Natural killer cell (primary cell): ENCODE measurements at places on chromosomes 6 and 20.

DNA sequence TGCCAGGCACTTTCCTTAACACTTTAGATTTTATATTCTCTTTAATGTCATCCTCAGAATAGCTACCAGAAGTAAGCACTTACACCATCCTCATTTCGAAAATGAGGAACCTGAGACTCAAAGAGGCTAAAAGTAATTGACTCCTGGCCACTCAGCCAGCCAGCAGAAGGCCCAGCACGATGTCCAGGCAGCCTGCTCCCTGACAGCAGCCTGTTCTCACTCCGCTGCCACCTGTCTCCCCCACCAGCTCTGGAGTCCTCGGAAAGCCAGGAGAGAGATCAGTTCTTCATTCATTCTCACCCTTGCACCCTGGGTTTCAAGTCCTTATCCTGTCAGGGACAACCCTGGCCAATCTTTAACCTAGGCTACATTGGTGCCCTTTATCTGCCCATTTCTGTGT is 174.0 kb downstream of the SASH1 start:
- no peak for DNase-seq

- DNase-seq, result no peak
Measured at GRCh38 chr6:13194852-13195251, 133.5 kb downstream of the TBC1D7 start.

DNA sequence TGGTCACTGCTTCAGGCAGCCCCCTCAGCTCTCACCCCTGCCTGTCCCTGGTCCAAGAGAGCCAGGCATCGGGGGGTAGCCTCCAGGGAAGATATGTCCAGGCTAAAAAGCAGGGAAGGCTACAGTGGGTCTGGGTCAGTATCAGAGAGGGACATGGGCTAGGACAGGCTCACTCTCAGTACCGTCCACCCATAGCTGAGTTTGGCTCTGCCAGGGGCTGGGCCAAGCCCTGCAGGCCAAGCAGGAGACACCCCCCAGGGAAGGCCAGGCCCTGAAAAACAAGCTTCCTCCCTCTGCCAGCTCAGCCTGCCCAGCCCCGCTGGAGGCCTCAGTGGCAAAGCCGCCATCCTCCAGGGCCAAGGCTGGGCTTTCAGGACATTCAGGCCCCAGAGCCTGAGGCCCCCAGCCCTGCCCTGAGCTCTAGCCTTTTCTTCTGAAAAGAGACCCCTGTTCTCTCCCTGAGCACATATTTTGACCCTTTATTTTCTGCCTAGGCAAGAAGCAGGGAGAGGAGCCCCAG is 28.6 kb upstream of the TGM2 start:
- DNase-seq, result no peak

- no peak for DNase-seq
Measured at GRCh38 chr6:93418033-93418407, 1.3 kb downstream of the EPHA7 start.

DNA sequence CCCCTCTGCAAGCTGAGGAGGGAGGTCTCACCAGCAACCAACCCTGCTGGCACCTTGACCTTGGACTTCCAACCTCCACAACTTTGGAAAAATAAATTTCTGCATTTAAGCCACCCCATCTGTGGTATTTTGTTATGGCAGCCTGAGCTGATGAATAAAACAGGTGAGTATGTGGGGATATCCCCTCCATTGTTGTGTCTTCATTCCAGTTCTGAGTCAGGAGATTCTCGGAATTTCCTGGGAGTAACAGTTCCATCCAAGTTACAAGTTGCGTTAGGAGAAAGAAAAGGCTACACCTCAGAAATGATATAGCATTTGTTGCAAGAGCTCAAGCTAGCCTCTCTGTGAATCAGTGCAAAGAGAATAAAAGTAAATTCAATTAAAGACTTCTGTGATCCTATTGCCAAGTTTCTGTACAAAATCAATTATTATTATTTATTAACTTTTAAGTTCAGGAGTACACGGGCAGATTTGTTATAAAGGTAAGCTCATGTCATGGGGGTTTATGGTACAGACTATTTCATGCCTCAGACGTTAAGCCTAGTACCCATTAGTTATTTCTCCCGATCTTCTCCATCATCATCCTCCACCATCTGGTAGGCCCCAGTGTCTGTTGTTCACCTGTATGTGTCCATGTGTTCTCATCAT is 153.0 kb downstream of the NKAIN2 start:
- DNase-seq, result no peak

- DNase-seq, result no peak
Measured at GRCh38 chr6:131730264-131730663, 19.4 kb upstream of the CTAGE9 start.

- no peak for DNase-seq
Measured at GRCh38 chr20:41119614-41120561, 17.5 kb upstream of the PLCG1 start.

DNA sequence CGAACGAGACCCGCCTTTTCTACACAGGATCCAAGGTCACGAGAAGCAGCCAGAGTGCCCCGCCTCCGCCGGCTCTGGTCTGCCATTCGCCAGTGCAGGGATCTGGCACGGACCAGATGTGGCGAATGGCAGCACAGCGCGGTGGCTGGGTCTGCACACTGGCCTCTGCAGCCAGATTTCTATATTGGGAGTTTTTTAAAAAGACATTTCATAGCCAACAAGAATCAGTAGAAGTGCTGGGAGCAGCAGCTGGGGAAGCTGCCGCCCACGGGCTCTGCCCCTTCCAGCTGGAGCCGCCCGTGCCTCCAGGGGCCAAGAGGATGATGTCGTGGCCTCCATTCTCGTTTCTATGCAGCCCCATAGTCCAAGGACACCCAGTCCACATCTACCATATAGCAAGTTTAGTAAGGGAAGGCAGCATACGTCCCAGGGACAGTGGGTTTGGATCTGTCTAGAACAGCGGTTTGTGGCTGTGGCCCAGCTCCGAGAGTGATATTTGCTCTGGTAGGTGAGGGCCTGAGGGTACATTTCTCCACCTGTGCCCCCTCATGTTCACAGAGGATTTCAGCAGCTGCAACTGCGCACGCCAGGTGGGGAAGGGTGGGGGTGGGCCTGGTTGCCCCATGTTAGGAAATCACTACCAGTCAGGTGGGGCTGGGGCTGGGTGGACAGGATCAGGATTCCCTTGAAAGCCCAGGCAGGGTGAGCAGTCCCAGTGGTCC is 333.7 kb downstream of the ZFAND3 start:
- DNase-seq, result no peak

- DNase-seq, result no peak
Measured at GRCh38 chr20:47741669-47742608, 43.3 kb downstream of the SULF2 start.

DNA sequence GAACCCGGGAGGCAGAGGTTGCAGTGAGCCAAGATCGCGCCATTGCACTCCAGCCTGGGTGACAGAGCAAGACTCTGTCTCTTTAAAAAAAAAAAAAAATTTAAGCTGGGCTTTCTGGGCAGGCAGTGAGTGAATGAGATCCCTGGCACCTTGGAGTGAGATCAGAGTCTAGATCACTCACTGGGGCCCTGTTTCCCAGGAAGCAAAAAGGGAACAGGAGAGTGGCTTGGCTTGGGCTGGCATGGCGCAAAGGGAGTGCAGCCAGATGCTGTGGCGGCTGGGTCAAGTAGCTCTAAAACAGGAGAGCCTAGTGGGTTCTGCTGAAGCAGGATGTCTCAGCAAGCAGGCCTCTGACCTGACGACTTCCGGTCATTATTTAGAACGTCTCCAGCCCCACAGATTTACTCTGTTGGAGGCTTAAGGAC is 10.4 kb downstream of the PLCG1 start:
- no peak for DNase-seq
